ENCODE measurements at places on chromosomes 5 and 9. TPM values are rescaled to one million over a fixed set of nuclear protein-coding genes. Genes with fewer than 3 reads are reported as not detected.

PTCD2 gene
- 12.4 TPM for total RNA-seq

ZDHHC11 gene
- total RNA-seq = 15.9 TPM

PCDHA9 gene
- not detected for total RNA-seq

FOXD4 gene
- 0.44 TPM for total RNA-seq

PTGES gene
- 205 TPM for total RNA-seq

SURF2 gene
- total RNA-seq = 45.8 TPM

CD274 gene
- total RNA-seq = 0.97 TPM

PCDHGB1 gene
- total RNA-seq = 1.9 TPM

RASEF gene
- total RNA-seq = 5.7 TPM

PLAC8L1 gene
- total RNA-seq = 0.26 TPM

IL11RA gene
- 5.6 TPM for total RNA-seq

ZBED3 gene
- total RNA-seq = 4.2 TPM

GABRG2 gene
- total RNA-seq = not detected

NPR2 gene
- total RNA-seq = 4.8 TPM

GGTA1 gene
- not detected for total RNA-seq

AGXT2 gene
- total RNA-seq = not detected

FOXD4L4 gene
- 0.07 TPM for total RNA-seq

CYSTM1 gene
- 166 TPM for total RNA-seq

IFNA2 gene
- not detected for total RNA-seq

SLC25A2 gene
- not detected for total RNA-seq

TLE1 gene
- total RNA-seq = 96.8 TPM

ALDOB gene
- total RNA-seq = not detected

PLPP7 gene
- not detected for total RNA-seq

PCDHA7 gene
- 0.13 TPM for total RNA-seq

GTF2H2 gene
- 13.5 TPM for total RNA-seq

TAF1L gene
- not detected for total RNA-seq

SPINK4 gene
- not detected for total RNA-seq

NR3C1 gene
- total RNA-seq = 23.9 TPM

PDZD2 gene
- total RNA-seq = 0.23 TPM

MYMK gene
- not detected for total RNA-seq

SLC27A6 gene
- total RNA-seq = not detected

TOPORS gene
- 12.5 TPM for total RNA-seq

PCDHB8 gene
- total RNA-seq = 0.32 TPM

PCDHB9 gene
- total RNA-seq = not detected

GMCL2 gene
- not detected for total RNA-seq

SPATA24 gene
- 7.3 TPM for total RNA-seq

All from A549 treated with GW870086 at 1 μM for 4 hours (cell line).